NCI-H1092 (cell line): ENCODE measurements at places on chromosomes 5 and 9.

DNA sequence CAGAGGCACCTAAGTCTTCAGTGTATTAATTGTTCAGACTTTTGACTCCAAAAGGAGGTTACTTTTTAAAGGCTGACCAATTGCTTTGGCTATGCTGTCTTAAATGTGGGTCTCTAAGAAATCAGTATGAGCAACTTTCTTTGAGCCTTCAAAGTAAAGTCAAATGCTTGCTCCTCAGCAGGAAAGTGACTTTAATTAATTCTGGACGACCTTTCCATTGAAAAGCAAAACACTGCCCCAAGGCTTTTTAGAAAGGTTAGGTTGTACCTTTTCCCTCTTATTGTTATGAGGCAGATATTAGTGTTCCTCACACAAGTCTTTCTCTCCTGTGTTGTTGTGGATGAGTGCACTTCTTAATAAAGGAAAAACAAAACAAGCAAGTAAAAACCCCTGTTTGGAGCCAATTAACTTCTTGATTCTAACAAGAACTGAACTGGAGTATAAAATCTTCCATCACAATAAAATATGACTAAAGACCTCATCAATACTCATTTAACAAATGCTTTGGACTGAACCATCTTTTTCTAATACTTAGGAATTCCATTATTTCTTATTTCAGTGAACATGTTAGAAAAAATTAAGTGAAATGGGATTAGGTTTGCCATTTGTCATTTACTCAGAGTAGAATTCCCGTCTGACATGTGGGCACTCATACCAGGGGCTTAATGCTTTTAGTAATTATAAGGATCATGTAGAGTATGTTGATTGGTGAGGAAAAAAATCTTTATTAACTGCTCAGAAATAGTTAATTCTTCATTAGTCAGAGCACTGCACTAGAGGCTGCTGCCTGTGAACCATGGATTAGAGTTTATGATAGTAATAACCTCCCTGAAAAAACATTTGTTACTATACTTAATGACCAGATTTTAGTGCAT lies 159.1 kb upstream of the ZNF608 start:
- no peak for DNase-seq

DNA sequence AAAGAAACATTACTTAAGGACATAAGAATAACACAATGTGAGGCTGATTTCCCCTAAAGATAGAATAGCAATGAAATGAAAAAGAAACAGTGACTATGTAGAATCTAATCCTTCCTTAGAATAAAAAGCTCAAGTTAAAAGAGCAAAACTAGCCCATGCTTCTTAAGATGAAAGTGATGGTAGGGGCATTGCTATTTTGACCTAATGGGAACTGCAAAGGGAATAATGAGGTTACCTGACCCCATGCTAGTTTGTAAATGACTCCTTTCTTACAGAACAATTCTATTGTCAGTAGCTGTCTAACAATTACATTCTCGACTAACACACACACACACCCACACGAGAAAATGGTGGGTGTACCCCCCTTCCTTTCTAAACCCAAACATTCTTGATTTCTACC lies 575.8 kb downstream of the CSNK1G3 start:
- DNase-seq, result no peak

GRCh38 chr9:92295827-92296258 lies 2.3 kb upstream of the IARS1 start:
- DNase-seq, result no peak

- DNase-seq, result no peak
Measured at GRCh38 chr9:75131700-75132099, 43.4 kb downstream of the OSTF1 start.

DNA sequence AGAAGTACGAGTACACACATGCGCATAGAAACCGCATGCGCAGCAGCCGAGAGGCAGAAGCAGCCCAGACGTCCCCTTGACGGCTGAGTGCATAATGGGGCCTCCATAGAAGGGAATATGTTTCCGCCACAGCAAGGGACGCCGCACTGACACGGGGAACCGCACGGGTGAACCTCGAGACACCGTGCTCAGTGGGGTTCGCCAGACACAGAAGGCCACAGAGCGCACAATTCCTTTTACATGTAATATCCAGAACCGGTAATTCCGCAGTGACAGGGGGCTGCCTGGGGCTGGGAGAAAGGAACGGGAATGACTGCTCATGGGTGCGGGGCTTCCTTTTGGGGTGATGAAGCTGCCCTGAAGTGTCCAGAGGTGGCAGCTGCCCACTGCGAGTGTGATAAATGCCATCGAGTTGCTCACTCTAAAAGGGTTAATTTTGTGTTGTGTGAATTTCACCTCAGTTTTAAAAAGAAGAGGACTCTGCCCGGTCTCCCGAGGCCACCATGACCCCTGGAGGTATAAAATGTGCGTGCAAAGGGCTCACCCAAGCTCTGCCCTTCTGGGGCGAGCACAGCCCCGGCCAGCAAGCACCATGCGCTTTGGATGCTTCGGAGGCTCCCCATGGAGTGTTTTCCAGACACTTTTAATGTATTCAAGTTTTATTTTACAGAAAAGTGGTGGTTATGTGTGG lies 29.7 kb downstream of the MRPL36 start:
- no peak for DNase-seq

- DNase-seq, result no peak
Measured at GRCh38 chr9:97387936-97388684, 23.8 kb upstream of the TDRD7 start.

DNA sequence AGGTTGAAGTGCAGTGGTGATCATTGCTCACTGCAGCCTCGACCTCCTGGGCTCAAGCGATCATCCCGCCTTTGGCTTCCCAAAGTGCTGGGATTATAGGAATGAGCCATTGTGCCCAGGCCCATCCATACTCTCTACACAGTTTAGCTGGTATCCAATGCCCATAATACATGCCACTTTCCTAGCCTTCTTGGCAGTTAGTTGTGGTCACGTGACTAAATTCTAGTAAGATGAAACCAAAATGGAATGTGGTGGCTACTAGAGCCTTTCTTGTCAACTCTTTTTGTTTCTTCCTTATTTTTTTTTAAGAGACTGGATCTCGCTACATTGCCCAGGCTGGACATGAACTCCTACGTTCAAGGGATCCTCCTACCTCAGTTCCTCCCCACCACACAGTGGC lies 15.3 kb upstream of the KIF27 start:
- no peak for DNase-seq

GRCh38 chr5:172932313-172933017 lies 26.8 kb upstream of the RPL26L1 start:
- DNase-seq, result peak; percentile 7

- no peak for DNase-seq
Measured at GRCh38 chr5:113989913-113990305, 372.0 kb upstream of the KCNN2 start.

DNA sequence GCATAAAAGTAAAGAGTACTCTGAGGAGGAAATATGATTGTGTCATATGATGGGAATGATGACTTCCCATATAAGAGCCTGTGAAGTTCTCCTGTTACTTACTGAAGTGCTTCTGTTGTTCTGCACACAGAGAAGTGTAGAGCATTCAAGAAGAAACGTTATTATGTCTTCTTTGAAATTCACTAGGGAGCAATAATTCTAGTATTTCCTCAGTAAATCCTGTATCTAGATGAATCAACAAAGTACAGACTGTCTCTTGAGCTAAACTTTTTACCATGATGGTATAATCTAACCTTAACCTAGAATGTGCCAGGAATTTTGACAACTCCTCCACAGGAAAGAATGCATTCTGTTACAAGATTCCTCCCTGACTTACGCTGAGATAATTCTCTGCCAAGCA lies 18.9 kb upstream of the GHR start:
- DNase-seq, result no peak

GRCh38 chr9:9108641-9109040 lies 1309.1 kb upstream of the DMAC1 start:
- DNase-seq, result no peak

DNA sequence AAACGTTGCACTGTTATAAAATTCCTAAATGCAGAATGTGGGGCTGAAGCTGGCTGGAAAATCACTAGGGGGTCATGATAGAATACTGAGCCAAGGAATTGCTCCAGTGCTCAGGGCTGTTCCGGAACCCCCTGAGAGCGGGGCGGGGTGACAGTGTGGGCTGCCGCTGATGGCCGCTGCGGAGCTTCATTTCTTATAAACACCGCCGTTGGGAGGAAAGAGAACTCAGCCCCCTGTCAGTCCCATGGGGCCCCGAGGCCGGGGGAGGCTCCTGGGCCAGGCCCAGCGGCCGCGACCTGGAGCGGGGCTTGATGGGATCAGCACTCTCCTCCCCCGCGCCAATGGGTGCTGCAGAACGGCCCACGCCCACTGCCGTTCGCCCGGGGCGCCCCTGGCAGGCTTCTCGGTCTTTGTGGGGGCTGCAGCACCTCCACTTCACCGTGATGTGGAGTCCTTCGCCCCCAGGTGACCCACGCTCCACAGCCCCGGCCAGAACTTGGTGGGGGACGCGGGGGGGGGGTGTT lies 5.2 kb upstream of the IRF1 start:
- no peak for DNase-seq

DNA sequence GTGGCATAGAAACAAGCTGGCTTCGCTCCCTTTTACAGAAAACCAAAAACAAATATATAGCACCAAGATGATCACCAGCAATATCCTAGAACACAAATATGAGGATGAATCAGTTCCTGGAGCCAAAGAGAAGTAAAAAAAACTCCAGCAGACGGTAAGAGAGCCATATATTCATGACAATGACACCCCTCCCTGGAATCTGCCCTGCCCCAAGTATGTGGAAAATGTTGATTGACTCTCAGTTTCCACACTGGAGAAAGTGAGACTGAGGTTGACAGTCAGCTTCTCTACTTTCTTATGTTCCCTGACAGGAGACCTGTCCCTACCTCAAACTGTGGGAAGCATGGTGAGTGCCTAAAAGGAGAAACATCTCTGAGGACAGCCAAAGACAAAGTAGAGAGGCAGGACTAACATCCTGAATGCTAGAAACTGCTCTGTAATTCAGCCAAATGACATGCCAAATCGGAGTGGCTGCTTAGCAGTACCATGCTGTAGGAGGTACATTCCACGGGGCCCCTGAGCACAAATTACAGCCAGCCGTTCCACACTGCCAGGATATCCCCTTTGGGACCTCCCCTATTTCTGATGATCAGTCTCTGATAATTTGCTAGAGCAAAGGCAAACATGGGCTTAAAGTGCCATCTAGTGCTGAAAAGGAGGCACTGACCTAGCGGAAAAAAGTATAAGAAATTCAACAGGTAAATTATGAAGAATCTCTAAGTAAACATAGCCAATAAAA lies 424.0 kb upstream of the RGMB start:
- no peak for DNase-seq

- DNase-seq, result no peak
Measured at GRCh38 chr9:8815931-8816330, 1016.4 kb upstream of the DMAC1 start.
